CD4-positive, CD25-positive, alpha-beta regulatory T cell (primary cell): ENCODE measurements at places on chromosomes 3 and 15. TPM values are rescaled to one million over a fixed set of nuclear protein-coding genes. Genes with fewer than 3 reads are reported as not detected.

The FHIT gene
- total RNA-seq, result 120 TPM

The IREB2 gene
- total RNA-seq, result 58.3 TPM

The CNTN4 gene
- not detected for total RNA-seq

The PAQR5 gene
- not detected for total RNA-seq

The APEH gene
- 87.7 TPM for total RNA-seq

The HYAL1 gene
- 0.35 TPM for total RNA-seq

The HSPBAP1 gene
- 25.8 TPM for total RNA-seq

The TMEM207 gene
- total RNA-seq, result not detected

The SEMA3G gene
- 33.1 TPM for total RNA-seq

The UBE2Q2 gene
- 29.5 TPM for total RNA-seq

DNA sequence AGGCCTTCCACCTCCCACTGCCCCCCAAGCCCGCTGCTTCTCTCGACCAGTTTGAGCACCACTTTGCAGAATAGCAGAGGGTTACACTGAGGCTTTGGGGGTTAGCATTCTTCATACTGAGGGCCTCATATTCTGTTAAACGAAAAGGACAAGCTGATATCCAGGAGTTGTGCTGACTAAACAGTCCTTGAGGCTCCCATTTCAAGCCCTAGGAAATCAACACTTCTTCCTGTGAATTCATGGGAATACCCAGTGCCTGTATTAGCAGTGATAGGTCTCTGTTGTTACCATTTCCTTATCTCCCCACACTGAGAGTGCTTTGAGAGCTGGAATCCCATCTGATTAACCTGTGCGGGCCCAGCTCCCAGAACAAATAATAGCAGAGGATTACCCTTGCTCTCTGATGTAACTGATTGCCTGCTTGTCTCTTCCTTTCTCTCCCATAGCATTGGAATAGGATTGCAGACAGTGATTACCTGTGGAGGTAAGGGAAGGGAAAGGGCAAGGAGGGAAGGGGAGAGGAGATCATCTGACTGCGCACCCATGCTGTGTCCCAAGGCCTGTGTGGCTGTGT is 930 bp downstream of the FBXW12 start:
- no peaks in the 10 kb centered on the region for H3K4me1 ChIP-seq
- H3K27me3 ChIP-seq, result no peaks in the 10 kb centered on the region
- H3K36me3 ChIP-seq, result no peaks in the 10 kb centered on the region

DNA sequence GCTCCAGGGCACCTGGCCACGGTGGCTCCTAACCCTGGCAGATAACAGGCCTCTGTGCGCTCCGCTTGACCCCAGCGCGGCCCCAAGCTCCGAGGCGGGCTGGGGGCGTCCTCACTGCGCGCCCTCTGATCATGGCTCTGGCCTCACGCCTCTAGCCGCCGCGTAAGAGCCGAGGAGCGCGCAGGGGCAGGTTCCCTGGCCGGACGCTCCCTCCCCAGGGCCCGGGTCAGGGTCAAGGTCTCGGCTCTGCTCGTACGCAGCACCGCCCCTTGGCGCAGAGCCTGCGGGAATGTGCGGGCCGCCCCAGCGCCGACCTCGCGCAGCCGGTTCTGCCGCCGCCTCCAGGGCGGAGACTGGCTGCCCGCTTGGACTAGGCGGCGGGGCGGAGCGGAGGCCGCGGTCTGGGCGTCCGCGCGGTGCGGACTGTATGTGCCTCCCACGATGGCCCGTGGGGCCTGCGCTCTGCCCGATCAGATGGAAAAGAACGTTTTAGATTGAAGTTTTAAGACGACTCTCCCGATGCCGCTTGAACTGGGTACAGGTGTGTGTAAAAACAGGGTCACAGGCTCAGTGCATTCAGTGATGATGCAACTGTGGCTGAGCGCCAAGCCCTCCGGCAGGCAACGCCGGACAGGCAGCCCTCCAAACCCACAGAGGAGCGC is 40.8 kb downstream of the CHST14 start:
- peaks cover 17% of the 10 kb centered on the region for H3K4me1 ChIP-seq
- peak overlapping the region; percentile 55 for H3K4me3 ChIP-seq
- H3K27ac ChIP-seq, result no peak overlapping the region
- H3K27me3 ChIP-seq, result peaks cover 37% of the 10 kb centered on the region
- no peaks in the 10 kb centered on the region for H3K36me3 ChIP-seq
- no peak for DNase-seq

DNA sequence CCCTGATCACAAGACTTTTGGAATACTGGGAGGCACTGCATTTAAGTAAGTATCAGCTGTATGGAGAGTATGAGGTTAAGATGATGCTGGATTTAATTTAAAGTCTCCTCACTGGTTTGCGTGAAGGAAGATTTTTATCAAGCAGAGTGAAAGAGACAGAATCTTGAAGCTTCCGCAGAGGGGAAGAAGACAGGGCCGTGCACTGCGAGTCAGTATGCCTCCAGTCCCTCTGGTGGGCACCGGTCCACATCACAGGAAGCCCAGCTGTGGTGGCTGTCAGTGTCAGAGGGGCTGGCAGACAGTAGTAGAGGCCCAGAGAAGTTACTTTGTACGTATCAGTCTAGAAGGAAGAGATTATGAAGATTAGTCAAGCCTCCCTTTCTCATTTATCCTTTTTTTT is 379.0 kb upstream of the TPRG1 start:
- no peak overlapping the region for H3K27ac ChIP-seq
- no peak overlapping the region for H3K4me3 ChIP-seq
- H3K27me3 ChIP-seq, result no peaks in the 10 kb centered on the region
- no peak for DNase-seq
- H3K4me1 ChIP-seq, result peaks cover 7% of the 10 kb centered on the region

GRCh38 chr15:77358545-77359240 is 61.2 kb downstream of the PEAK1 start:
- no peak for DNase-seq
- H3K4me1 ChIP-seq, result no peaks in the 10 kb centered on the region
- H3K4me3 ChIP-seq, result no peak overlapping the region
- H3K27ac ChIP-seq, result no peak overlapping the region

DNA sequence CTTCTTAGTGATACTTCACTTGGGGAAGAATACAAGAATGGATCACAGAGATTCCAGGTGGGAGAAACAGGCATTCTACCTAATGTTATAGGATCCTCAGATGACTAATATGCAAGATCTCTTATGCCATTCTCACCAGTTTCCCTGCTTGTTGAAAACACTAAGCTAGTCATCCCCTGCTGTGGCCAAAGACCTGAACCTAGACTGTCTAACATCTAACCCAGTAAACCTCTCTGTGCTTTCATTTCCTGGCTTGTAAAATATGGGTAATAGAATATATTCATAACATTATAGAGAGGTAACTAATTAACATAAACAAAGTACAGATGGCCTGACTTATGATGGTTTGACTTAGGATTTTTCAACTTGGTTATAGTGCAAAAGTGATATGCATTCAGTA is 776.3 kb downstream of the TUSC7 start:
- DNase-seq, result no peak
- H3K27ac ChIP-seq, result no peak overlapping the region
- H3K4me1 ChIP-seq, result no peaks in the 10 kb centered on the region
- no peaks in the 10 kb centered on the region for H3K36me3 ChIP-seq

DNA sequence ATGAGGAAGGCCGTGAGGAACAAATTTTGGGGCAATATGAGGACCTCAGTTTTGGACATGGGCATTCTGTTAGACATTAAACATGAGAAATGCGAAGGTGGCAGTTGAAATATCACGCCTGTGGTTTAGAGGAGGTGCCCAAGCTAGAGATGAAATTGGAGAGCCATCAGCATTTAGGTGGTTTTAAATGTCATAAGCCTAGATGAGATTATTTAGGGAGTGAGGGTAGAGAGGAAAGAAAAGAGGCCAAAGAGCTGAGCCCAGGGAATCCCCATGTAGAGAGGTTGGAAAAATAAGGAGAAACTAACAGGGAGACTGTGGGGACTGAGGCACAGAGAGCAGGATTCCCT is 14.9 kb downstream of the RTP1 start:
- no peaks in the 10 kb centered on the region for H3K4me1 ChIP-seq
- H3K36me3 ChIP-seq, result no peaks in the 10 kb centered on the region
- no peak overlapping the region for H3K4me3 ChIP-seq
- H3K27me3 ChIP-seq, result peaks cover 6% of the 10 kb centered on the region

DNA sequence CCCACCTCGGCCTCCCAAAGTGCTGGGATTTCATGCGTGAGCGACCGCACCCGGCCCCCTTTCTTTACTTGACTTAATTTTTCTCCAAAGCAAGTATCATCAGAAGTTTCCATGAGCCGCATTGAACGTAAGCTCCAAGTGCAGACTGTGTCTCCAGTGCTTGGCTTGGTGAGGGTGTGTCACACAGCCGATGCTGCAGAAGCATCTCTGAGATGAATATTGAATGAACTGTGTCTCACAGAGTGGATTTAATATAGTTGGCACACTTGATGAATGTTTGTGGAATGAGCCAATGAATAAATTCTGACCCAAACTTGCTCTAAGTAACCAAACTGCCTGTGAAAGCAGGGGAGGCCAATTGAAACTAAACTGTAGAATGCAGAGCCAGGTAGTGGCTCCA is 159.4 kb upstream of the KBTBD8 start:
- no peak for DNase-seq
- H3K36me3 ChIP-seq, result no peaks in the 10 kb centered on the region
- H3K27ac ChIP-seq, result no peak overlapping the region
- H3K4me1 ChIP-seq, result no peaks in the 10 kb centered on the region
- no peaks in the 10 kb centered on the region for H3K27me3 ChIP-seq

DNA sequence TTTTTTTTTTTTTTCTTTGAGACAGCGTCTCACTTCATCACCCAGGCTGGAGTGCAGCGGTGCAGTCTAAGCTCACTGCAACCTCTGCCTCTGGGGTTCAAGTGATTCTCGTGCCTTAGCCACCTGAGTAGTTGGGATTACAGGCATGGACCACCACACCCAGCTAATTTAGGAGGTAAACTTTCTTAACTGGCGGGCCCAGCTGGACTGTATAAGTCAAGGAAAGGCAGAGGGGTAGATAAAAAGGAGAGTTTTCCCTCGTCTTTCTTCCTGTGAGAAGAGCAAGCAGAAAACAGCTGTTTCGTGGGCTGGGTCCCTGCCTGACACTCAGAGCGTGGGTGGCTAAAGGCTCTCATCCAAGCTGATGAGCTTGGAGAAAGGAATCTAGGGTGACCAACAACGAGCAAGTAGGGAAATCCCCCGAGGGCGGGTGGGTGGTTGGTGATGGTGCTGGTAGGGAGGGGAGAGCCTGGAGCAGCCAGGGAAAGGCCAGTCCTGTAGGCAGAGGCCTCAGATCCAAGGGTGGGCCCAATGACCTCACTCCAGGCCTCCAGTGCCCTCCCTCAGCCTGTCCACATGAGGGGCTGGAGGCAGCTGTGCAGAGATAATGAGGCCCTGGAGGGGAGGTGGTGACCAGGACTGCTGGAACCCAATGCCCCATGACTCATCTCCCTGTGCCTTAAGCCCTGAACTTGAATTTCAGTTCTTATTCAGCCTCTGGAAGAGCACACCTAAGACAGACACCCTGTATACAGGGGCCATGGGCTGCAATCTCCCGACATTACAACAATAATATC is 43.1 kb upstream of the LIMD1 start:
- H3K27me3 ChIP-seq, result no peaks in the 10 kb centered on the region
- peaks cover 4% of the 10 kb centered on the region for H3K36me3 ChIP-seq
- no peaks in the 10 kb centered on the region for H3K4me1 ChIP-seq
- H3K27ac ChIP-seq, result no peak overlapping the region
- no peak overlapping the region for H3K4me3 ChIP-seq

DNA sequence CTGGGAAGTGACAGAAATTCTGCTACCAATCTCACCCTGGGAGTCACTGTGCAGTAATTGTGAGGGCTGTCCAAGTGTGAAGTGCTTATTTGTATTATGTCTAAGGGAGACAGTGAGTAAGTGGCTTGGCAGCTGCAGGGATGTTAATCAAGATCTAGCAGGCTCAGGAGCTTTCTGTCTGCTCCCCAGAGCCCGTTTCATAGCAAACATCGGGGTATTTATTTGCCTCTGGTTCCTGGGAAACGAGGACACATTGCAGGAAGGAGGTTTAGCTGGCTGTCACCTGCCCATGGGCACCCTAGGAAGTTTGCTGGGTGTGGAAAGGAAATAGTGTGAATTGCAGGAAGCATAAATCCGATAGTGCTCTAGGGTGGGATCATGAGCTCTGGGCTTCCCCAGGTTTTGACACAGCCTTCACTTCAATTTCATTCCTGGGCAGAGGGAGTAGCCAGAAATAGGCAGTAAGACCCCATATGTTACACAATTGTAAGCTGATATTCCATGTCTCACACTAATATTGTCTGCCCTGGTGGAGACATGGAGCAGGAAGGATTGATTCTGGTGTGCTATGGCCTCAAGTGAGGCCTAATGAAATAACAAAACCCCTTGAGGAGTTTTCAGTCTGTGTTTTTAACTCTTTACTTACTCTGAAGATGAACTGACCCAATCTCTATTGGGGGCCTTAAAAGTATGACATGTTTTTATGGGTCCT is 74.1 kb upstream of the MITF start:
- no peak overlapping the region for H3K4me3 ChIP-seq
- no peaks in the 10 kb centered on the region for H3K27me3 ChIP-seq
- DNase-seq, result no peak
- H3K4me1 ChIP-seq, result no peaks in the 10 kb centered on the region

GRCh38 chr3:61638741-61639140 is 77.4 kb downstream of the PTPRG start:
- no peaks in the 10 kb centered on the region for H3K4me1 ChIP-seq
- no peaks in the 10 kb centered on the region for H3K36me3 ChIP-seq
- DNase-seq, result no peak
- no peaks in the 10 kb centered on the region for H3K27me3 ChIP-seq

DNA sequence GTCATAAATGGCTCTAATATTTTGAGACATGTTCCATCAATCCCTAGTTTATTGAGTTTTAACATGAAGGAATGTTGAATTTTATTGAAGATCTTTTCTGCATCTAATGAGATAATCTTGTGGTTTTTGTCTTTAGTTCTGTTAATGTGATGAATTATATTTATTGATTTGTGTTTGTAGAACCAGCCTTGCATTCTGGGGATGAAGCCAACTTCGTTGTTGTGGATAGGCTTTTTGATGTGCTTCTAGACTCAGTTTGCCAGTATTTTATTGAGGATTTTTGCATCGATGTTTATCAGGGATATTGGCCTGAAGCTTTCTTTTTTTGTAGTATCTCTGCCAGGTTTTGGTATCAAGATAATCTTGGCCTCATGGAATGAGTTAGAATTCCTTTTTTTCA is 72.0 kb upstream of the CD96 start:
- H3K27ac ChIP-seq, result no peak overlapping the region
- no peak for DNase-seq
- H3K4me3 ChIP-seq, result no peak overlapping the region
- no peaks in the 10 kb centered on the region for H3K27me3 ChIP-seq
- no peaks in the 10 kb centered on the region for H3K36me3 ChIP-seq

DNA sequence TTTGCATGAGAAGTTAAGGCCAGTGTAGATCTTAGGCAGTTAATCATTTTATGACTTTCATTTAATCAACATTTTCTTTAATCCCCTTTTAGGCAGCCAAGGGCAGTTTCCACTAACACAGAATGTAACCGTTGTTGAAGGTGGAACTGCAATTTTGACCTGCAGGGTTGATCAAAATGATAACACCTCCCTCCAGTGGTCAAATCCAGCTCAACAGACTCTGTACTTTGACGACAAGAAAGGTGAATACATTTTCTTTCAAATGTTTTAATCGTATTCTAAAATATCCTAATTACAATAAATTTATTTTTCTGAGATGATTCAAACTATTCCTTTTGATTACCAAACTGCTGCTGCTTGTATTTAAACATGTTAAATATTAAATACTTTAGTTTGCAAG is 843.2 kb downstream of the CADM2 start:
- no peak overlapping the region for H3K27ac ChIP-seq
- no peaks in the 10 kb centered on the region for H3K36me3 ChIP-seq
- no peaks in the 10 kb centered on the region for H3K27me3 ChIP-seq
- DNase-seq, result no peak
- no peaks in the 10 kb centered on the region for H3K4me1 ChIP-seq
- no peak overlapping the region for H3K4me3 ChIP-seq

- no peaks in the 10 kb centered on the region for H3K4me1 ChIP-seq
- H3K27ac ChIP-seq, result no peak overlapping the region
- H3K27me3 ChIP-seq, result no peaks in the 10 kb centered on the region
- DNase-seq, result no peak
- H3K36me3 ChIP-seq, result no peaks in the 10 kb centered on the region
- no peak overlapping the region for H3K4me3 ChIP-seq
Observed at GRCh38 chr3:24905266-24905665, 410.6 kb upstream of the THRB start.
